Glomerular endothelial cell (primary cell): ENCODE measurements at places on chromosomes 7 and 10.

- DNase-seq, result no peak
These were observed 107.8 kb downstream of the RAB18 start for GRCh38 chr10:27611744-27612550.

DNA sequence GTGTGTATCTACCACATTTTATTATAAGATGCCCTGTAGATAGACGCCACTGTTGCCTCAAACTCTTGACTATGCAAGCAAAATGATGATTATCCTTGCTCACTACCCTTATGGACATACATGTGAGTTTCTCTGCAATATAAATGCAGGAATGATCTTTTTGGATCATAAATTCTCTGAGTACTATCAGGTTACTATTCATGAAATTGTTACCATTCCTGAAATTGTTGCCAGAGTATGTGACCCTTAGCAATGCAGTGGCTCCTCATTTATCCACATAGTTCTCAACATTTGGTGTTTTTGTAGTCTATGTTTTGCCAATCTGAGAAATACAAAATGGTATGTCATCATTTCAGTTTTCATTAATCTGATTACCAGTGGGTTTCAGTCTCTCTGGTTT lies 166.2 kb upstream of the FAM3C start:
- DNase-seq, result no peak

GRCh38 chr10:92999191-92999590 lies 61.4 kb upstream of the CYP26C1 start:
- no peak for DNase-seq

GRCh38 chr10:123274306-123275135 lies 120.3 kb downstream of the BUB3 start:
- DNase-seq, result no peak

DNA sequence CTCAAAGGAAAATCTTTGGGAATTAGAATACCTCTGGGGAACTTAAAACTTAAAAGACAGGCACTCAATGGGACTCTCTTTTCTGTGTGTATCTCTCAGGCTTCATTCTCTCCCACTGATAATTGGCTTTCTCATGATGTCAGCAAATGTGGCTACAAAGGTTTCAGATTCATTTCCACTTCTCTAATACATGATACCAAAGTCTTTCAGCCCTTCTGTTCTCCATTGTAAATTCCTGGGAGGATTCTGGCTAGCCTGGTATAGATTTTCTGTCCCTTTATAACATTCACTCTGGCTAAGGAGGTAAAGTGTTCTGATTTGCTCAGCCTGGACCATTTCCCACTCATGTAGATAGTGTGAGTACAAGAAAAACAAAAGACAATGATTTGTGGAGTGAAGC lies 606.2 kb downstream of the PCDH15 start:
- no peak for DNase-seq

GRCh38 chr10:111879969-111880368 lies 303.6 kb downstream of the GPAM start:
- DNase-seq, result no peak

DNA sequence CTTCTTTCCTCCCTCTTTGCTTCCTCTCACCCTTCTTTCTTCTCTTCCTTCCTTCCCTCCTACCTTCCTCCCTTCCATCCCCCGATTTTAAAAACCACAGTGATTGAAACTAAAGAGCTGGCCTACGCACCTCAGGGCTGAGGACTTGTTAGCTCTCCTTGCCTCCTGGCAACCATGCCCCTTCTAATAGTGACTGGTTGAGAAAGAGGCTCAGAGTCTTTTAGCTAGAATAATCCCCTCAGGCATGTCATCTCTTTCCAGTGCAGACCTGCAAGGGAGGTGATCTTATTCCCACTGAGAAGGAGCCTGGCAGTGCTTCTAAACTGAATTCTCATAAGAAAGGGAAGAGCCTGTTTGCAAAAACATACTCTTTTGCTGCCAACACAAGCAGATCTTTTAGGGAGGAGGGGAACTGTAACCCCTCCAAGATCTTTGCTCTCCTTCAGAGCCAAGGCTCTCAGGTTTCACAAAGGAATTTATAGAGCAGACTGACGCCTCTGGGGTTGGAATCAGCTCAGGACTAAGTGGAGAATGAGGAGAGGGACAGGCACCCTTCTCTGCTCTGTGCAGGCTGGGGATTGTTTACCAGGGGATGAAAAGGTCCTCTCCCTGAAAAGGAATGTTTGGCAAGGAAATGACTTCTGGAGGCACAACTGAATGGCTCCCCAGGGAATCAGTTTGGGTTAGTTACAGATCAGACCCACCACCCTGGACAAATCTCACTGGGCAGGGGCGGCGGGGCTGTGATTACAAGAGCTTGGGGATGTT lies 9.4 kb upstream of the ANKRD1 start:
- DNase-seq, result no peak

DNA sequence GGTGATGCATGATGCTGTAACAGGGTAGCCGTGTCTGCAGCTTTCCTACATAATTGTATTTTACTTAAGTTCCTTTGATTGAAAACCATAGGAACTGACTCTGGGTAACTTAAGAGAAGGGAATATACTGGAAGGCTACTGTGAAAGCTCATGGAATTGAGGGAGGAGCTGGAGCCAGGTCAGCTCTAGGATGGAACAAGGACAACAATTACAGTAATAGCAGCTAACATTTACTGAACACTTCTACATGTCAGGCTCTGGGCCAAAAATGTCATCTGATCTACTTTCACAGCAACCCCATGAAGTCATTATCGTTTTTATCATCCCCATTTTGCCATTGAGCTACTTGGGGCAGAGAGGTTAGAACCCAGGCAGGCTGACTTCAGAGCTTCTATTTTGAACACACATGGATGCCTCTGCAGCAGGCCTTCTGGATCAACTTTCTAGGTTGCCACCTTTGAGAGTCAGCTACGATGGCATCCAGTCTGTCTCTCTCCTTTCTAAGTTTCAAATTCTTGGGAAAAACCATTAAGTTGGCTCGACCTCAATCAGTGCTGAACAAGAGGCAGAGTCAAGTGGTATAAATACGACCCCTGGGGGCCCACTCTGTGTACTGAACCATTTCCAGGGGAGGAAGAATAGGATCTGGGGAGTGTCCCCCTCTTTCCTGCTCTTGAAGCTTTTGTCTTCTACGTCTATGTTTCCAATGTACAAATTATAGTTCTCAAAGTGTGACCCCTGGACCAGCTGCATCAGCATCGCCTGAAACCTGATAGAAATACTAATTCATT lies 272.3 kb upstream of the PLPP4 start:
- DNase-seq, result no peak

- DNase-seq, result no peak
These were observed 78.7 kb downstream of the DYNC2I1 start for GRCh38 chr7:158935062-158935461.

DNA sequence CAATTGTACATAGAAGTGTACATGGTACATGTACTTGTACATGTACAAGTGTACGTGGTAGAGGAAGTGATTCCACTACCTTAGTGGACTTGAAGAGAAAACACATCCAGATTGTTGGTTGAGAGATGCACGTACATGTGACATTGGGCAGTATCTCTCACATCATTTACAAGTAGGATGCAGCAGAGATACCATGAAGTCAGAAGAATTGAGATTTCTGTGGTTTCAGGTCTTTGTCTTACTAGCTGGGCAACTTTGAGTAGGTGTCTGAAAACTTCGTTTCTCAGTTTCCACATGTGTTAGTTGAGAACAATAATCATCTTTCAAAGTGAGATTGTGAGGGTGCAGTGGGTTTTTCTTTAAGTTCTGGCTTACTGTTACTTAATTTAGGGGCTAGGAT lies 21.5 kb downstream of the CLDN12 start:
- no peak for DNase-seq

DNA sequence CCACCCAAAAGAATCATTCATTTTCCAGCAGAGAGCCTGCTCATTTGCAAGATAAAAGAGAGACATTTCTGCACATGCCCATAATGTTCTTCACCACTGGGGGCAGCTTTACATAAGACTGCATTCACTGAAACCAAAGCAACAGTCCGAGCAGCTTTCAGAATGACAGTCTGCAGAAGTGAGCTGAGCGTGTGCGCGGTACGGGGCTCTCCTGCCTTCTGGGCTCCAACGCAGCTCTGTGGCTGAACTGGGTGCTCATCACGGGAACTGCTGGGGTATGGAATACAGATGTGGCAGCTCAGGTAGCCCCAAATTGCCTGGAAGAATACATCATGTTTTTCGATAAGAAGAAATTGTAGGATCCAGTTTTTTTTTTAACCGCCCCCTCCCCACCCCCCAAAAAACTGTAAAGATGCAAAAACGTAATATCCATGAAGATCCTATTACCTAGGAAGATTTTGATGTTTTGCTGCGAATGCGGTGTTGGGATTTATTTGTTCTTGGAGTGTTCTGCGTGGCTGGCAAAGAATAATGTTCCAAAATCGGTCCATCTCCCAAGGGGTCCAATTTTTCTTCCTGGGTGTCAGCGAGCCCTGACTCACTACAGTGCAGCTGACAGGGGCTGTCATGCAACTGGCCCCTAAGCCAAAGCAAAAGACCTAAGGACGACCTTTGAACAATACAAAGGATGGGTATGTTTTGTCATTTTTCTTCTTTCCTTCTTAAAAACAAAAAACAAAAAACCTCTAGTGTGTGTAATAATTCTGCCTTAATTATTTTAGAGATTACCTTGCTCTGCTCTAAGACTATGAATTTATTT lies at the start of gene LRRTM3:
Gene LRRTM3, plus strand, starts transcription at position 141 of the 820 bp plus-strand sequence.
- DNase-seq, result peak; percentile 14

DNA sequence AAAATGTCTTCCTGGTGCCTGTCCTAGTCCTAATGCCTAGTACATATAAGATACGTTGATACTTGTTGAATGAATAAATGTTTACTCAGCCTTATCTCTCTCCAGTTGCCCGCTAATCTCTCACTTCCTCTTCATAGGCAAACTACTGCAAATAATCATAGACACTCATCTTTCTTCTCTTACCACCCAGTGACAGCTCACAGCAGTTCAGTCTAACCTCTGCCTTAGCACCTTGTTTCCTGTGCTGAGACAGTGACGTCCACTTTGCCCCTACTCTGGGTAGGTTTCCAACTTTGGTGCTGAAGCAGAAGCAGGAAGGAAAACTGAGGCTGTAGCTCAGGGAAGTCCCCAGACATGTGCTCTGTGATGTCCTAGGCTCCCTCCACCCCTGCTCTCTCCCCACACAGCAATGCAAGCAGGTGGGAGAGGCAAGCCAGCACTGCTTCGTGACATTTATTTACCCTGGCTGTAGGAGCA lies 45.5 kb upstream of the RHOBTB1 start:
- no peak for DNase-seq

GRCh38 chr10:97063271-97063982 lies 122.3 kb downstream of the SLIT1 start:
- DNase-seq, result no peak

- DNase-seq, result no peak
These were observed 10.7 kb upstream of the NFKB2 start for GRCh38 chr10:102384606-102385429.
